ENCODE measurements at places on chromosomes 7 and 10.

- DNase-seq: no peak
These were observed 125.9 kb upstream of the HPS1 start for GRCh38 chr10:98572594-98572993.

DNA sequence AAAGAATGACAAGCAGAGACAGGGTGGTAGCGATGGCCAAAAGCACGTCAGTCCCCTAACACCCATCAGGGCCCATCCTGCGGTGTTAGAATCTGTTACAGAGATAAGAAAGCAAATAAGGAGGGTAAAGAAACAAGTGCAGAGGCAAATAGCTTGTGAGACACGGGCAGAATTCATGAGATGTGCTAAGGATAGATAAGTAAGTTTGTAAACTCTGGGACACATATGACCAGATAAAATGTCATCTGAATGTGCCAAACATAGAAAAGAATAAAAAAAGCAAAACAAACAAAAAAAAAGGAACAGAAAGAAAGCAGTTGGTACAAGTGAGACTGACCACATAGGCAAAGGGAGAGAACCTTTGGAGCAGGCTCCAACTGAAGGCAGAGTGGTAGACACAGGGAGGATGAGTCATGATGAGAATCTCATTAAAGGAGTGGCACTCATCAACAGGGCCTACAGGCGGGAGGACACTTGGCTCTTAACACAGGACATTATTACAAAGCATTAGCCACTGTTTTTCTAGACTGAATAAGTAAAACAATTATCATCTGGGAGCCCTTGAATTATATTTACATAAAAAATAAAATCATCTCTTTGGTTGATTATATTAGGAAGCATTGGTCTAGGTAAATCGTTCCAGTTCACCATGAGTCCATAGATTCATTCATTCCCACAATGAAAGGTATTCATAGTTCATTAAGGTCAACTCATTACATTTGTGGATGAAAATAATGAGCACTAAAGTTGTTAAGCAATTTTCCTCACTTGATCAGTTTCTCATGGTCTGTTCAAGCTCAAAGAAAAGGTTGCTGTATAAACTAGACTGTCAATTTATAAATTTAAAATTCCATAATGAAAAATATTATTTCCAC is 21.5 kb upstream of the EPHB6 start:
- DNase-seq: no peak

GRCh38 chr7:132148876-132149275 is 427.4 kb downstream of the PLXNA4 start:
- DNase-seq: no peak

DNA sequence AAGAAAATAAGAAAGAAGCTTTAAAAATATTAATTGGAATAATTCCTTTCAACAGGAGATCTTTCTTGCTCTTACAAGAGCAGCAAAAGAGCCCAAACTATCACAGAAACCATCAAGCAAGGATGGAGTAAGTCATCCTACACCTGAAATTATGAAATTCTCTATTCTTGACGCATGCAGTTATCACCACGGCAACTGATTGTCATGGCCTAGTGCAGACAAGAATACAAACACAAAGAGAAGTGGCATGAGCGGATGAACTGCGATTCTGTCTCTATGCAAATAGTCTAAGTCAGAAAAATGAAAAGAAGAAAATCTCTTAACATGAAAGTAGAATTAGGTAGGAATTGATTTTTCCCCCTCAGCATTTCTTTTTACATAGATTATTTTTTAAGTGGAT is 54.8 kb upstream of the SLC35B4 start:
- no peak for DNase-seq

DNA sequence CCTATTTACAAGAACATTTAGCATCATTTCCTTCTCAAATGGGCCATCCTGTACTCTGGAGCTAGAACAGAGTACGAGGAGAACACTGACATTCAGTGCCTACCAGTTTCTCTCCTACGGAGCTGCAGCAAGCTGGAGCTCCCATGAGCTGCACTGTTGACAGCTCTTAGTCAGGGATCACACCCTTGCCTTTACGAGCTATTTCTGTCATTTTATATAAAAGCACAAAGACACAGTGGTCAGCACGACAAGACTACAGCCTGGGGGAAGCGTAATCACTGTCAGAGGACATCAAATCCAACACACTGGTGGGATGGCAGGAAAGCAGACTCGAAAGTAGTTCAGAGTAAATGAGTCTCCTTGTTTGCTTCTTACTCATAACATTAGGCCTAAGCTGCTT is 2.7 kb downstream of the CDCA7L start:
- no peak for DNase-seq

DNA sequence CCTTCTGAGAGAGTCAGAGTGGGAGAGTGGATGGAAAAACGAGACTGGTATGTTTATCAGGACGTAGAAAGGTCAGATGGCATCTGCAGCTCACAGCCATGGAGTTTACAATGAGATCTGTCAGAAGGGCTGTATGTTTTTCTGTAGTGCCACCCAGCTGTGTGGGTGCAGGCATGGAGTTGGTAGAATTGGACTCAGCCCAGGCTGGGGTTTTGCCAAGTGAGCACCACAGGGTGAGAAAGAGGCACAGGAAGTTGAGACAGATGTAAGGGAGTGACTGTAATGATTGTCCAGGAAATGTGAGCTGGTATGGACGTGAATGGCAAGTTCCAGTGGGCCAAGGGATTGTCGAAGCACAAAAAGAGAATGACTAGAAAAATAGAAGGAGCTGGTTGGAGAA is 9.1 kb upstream of the ZYX start:
- no peak for DNase-seq

DNA sequence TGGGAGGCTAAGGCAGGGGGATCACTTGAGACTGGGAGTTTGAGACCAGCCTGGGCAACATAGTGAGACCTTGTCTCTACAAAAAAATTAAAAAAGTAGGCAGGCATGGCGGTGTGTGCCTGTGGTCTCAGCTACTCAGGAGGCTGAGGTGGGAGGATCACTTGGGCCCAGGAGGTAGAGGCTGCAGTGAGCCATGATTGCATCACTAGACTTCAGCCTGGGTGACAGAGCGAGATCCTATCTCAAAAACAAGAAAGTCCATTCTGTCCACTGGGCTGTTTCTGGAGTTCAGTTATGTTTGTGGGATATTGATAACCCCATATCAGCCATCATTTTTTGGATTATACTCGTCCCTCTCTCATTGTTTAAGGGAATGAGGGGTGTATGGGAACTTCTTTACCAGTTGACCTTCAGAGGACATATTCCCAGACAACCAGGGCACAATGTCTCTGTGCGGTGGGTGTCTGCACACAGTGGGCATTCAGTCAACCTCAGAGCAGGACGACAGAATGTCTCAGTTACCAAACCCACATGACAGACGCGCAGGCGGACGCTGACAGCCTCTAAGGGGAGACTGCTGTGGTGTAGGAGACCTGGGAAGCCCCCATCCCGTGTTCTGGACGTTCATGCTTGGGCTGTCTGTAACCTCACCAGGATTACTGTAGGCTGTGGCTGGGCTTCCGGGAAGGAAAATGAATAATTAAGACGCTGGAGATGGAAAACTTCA is 69.4 kb downstream of the CARD11 start:
- DNase-seq: no peak

- no peak for DNase-seq
These were observed 1.5 kb downstream of the SLC25A13 start for GRCh38 chr7:96320442-96320841.

GRCh38 chr7:70063371-70063770 is 465.1 kb downstream of the AUTS2 start:
- DNase-seq: no peak

DNA sequence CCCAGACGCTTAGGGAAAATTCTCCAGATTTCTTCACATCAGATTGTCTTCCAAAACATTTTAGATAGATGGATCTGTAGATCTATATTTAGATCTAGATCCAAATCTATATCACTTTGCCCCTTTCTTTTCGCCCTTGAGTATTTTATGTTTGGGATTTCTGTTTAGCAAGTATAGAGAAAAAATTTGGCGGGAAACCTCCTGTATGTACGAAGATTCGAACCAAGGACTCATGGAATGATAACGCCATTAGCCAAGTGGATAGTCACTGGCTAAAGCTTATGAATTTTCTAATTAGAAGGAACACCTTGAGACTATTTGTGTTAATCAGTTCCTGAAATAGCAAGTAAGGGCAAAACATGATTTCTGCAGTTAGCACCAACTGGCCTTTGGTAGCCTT is 1.2 kb downstream of the THNSL1 start:
- no peak for DNase-seq

GRCh38 chr10:104273286-104273685 is 4.3 kb downstream of the GSTO2 start:
- DNase-seq: peak; percentile 43

DNA sequence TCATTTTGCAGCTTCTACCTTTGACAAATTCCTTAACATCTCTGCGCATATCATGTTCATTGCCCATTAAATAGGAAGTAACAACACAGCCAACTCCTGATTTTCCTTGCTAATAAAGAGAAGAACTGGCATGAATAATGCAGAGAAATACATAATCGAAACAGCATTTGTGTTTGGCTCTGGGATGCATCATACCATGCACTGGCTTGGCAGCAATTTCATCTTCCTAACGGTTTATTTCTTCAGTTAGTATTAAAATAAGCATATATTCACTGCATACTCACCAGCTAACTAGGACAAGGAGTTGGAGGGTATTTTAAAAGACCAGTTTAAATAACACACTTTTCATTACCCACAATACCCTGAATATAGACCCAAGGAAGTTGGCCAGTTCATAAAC is 132.5 kb downstream of the ITGA8 start:
- no peak for DNase-seq

All from AG08395 (cell line).